Smooth muscle cell of the umbilical artery (primary cell): ENCODE measurements at places on chromosomes 3 and 15. TPM values are rescaled to one million over a fixed set of nuclear protein-coding genes. Genes with fewer than 3 reads are reported as not detected.

Gene DNASE1L3
- total RNA-seq: not detected in 2 replicates

Gene DAG1
- total RNA-seq: 63.5 and 77.1 TPM in 2 replicates

Gene MDFIC2
- not detected in 2 replicates for total RNA-seq

Gene CMTM8
- total RNA-seq: not detected in 2 replicates

Gene CLRN1
- total RNA-seq: not detected in 2 replicates

Gene OR5H14
- total RNA-seq: not detected in 2 replicates

Gene PRTG
- 1.2 and 1.3 TPM in 2 replicates for total RNA-seq

Gene ACY1
- total RNA-seq: 37.8 and 38.3 TPM in 2 replicates

Gene CLSTN2
- total RNA-seq: 2.4 and 5.9 TPM in 2 replicates

Gene ZNF80
- total RNA-seq: not detected in 2 replicates

Gene SLC2A2
- total RNA-seq: not detected in 2 replicates

Gene CAND2
- total RNA-seq: 3.2 and 4.5 TPM in 2 replicates

Gene GOLGA6B
- total RNA-seq: not detected in 2 replicates

Gene INKA1
- 3.4 and 3.9 TPM in 2 replicates for total RNA-seq
